Activated CD8-positive, alpha-beta T cell treated with anti-CD3 and anti-CD28 coated beads for 36 hours (primary cell): ENCODE measurements at places on chromosomes 11 and 22. TPM values are rescaled to one million over a fixed set of nuclear protein-coding genes. Genes with fewer than 3 reads are reported as not detected.

DNA sequence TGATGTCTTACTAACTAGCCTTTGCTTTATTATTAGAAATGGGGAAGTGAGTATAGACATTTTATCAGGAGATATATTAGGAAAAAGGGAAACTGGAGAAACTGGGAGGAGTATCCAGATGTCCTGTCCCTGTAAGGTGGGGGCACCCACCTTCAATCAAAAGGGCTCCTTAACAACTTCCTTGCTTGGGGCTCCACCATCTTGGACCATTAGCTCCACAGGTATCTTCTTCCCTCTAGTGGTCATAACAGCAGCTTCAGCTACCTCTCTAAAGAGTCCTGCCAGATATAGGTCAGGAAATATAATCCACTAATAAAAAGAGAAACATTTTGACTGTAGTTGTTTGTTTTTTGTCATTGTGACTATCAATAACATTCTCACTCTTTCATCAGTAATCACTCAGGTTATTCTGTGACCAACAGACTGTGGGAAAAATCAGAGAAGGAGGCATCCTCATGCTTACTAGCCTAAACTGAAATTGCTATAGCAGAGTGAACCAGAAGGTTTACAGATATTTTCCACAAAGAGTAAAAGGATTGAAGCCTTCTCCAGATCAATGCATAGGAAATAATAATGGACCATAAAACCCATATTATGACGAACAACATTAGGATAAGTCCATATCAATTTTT is 10.4 kb downstream of the OR51B4 start:
- H3K27ac ChIP-seq = no peak overlapping the region
- H3K4me3 ChIP-seq = no peak overlapping the region
- H3K27me3 ChIP-seq = peaks cover 1% of the 10 kb centered on the region
- H3K4me1 ChIP-seq = no peaks in the 10 kb centered on the region

DNA sequence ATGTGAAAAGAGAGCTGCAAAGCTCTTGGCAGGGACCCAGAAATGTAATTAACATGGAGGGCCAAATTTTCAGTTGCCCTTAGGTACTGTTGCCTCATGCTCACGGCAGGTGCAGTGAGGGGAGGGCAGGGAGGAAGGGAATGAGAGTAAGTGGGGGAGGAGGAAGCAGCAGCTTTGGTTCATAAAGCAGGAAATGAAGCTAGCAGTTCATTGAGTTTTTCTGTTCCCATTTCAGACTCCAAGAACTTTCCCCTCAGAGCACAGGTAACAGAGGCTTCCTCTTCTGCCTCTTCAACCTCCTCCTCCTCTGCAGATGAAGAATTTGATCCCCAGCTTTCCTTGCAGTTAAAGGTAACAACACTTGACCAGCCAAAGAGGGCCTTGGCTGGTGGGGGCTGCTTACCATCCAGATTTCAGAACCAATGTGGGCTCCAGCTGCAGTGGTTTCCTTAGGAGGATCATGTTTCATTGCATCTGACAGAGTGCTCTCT is 57.9 kb upstream of the PARVA start:
- peaks cover 4% of the 10 kb centered on the region for H3K36me3 ChIP-seq
- no peak for DNase-seq
- peaks cover 9% of the 10 kb centered on the region for H3K4me1 ChIP-seq
- no peak overlapping the region for H3K27ac ChIP-seq

The KCNK4 gene
- 0.23 TPM for total RNA-seq

The ZNRD2 gene
- total RNA-seq = 54.3 TPM

- no peaks in the 10 kb centered on the region for H3K36me3 ChIP-seq
- no peak for DNase-seq
- no peak overlapping the region for H3K4me3 ChIP-seq
- H3K27ac ChIP-seq = no peak overlapping the region
Measured at GRCh38 chr11:21976210-21976609, 216.7 kb upstream of the ANO5 start.

The TECTA gene
- 0.16 TPM for total RNA-seq
